CD4-positive, alpha-beta T cell (primary cell): ENCODE measurements at places on chromosomes 1 and 21.

GRCh38 chr1:58848818-58849411, 65.1 kb upstream of the JUN start:
- no peak overlapping the region for H3K27ac ChIP-seq
- no peaks in the 10 kb centered on the region for H3K36me3 ChIP-seq
- H3K4me1 ChIP-seq: no peaks in the 10 kb centered on the region

- peaks cover 4% of the 10 kb centered on the region for H3K27me3 ChIP-seq
- H3K4me3 ChIP-seq: no peak overlapping the region
- no peak for DNase-seq
- H3K27ac ChIP-seq: no peak overlapping the region
Measured at GRCh38 chr1:204924013-204924759, 53.5 kb downstream of the NFASC start.

DNA sequence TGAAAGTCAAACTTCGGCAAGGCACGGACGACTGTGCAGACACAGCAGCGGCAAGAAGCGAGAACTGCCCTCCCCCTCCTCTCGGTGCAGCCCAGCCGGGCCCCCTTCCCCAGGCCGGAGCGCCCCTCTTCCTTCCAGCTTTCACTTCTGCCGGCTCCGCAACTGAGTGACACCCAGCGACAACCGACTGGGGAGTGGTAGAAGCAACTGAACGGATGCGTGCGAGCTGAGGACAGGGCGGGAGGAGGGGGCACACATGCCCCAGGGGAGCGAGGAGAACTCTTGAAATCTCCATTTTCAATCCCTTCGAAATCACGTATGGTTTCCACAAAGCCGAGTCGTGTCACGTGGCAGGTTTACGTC, 146.6 kb downstream of the PGBD5 start:
- peaks cover 15% of the 10 kb centered on the region for H3K4me1 ChIP-seq
- H3K36me3 ChIP-seq: peaks cover 32% of the 10 kb centered on the region
- DNase-seq: no peak
- H3K27ac ChIP-seq: no peak overlapping the region
- no peak overlapping the region for H3K4me3 ChIP-seq

DNA sequence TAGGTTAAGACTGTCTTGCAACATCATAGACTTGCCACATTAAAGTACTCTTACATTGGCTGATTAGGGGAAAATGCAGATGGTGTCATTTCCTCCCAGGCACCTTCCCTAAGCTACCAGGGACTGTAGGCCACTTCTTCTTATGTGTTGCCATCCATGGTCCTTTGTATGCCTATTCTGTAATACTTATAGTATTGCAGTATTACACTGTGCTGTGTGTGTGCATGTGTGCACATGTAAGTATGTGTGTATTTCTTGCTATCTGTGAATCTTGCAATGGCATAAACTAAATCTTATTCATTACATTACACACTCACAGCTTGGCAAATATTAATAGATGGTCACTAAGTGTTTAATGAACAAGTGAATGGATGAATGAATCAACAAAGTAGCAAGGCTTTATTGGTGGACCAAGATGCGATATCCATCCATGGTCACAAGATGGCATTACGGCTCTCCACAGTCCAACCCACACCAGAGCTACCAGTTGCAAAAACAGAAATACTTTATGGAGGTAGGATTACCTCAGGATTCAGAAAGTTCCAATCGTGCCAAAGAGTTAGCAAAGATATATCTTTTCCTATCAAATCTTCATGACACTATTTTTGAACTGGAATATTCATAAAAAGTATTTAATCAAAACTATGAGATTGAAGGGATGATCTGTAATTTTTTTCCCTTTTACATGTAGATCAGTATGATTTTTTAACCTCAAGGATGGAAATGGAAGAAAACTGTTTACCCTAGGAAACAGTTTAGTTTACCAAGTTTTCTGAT, 160.2 kb downstream of the DENND1B start:
- no peak overlapping the region for H3K4me3 ChIP-seq
- DNase-seq: peak; percentile 3
- H3K36me3 ChIP-seq: peaks cover 14% of the 10 kb centered on the region

DNA sequence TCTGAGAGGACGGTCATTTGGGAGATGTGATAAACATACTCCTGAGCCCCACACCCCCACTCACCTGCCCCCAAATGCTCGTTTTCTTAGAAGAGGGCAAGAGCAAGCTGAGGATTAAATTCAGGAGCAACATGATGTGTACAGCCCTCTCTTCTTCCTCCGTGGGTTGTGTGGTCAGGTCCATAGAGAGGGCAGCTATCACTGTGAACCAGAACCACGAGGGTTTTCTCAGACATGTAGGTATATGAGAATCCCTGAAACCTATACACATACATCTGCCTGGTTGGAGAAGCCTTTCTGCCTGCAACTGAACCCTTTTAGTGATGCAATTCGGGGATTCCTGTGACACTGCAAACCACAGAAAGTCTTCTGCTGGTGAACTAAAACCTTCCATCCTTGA, 38.9 kb downstream of the PGM1 start:
- H3K4me1 ChIP-seq: no peaks in the 10 kb centered on the region
- H3K36me3 ChIP-seq: peaks cover 43% of the 10 kb centered on the region
- H3K27me3 ChIP-seq: no peaks in the 10 kb centered on the region
- no peak for DNase-seq
- H3K4me3 ChIP-seq: no peak overlapping the region
- no peak overlapping the region for H3K27ac ChIP-seq

- no peak overlapping the region for H3K4me3 ChIP-seq
- no peaks in the 10 kb centered on the region for H3K27me3 ChIP-seq
- H3K27ac ChIP-seq: no peak overlapping the region
- H3K36me3 ChIP-seq: no peaks in the 10 kb centered on the region
- peak; percentile 63 for DNase-seq
Measured at GRCh38 chr1:210407207-210407886, 78.6 kb downstream of the HHAT start.

- H3K27ac ChIP-seq: no peak overlapping the region
- H3K27me3 ChIP-seq: no peaks in the 10 kb centered on the region
- H3K36me3 ChIP-seq: no peaks in the 10 kb centered on the region
- no peak overlapping the region for H3K4me3 ChIP-seq
Measured at GRCh38 chr21:42618707-42619102, 34.7 kb upstream of the PDE9A start.
